ENCODE measurements at places on chromosomes 2 and 18.

- DNase-seq: no peak
Observed at GRCh38 chr2:133158442-133158841, 409.8 kb downstream of the NCKAP5 start.

DNA sequence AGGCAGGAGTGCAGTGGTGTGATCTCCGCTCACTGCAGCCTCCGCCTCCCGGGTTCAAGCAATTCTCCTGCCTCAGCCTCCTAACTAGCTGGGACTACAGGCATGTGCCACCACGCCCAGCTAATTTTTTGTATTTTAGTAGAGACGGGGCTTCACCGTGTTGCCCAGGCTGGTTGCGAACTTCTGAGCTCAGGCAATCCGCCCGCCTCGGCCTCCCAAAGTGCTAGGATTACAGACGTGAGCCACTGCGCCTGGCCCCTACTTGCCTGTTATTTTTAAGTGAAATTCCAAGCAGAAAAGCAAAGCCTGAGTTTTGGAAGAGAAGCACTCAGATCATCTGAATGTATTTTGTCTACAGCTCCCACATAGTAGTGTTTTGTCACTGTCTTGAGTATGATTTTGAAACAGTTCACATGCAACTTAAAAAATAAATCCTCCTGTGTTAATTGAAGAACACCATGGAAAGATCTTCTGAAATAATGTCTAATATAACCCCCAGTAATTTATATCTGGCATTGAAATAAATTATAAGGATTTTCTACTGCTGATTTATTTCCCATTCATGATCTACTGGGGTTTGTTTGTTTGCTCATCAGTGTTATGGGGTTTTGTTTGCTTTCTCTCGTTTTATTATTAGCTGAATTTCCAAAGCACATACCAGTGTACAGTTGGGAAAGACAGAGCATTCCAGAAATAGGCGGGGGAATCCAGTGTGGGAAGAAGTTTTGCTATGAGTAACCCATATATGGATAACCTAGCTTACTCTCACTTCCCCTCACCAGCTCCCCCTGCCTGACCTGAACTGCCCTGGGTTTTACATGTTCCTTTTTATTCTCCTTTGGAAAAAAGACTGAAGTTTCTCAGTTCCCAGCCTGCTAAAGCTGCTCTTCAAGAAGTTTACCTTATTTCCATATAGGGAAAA lies 80.1 kb upstream of the MAP3K20 start:
- peak; percentile 93 for DNase-seq

DNA sequence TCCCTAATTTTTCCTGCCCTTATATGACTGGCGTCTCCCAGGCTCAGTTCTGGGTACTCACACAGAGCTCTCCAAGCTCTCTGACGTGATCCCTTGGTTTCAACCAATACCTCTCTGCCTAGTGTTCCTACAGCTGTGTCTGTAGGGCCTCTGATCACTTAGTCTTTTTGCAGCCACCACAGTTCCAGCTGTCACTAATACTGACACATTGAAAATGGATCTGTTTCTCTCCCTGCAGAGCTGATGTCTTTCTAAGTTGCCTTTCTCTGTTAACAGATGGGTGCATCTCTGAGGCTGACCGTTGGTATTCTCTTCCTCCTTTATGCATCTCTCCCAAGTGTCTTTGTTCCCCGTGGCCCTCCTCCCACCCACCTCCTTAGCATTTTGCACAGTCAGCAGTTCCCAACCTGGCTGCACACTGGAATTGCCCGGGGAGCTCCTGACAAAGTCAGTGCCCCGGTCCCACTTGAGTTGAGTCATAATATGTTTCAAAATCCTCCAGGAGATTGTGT lies 62.5 kb downstream of the CERS6 start:
- peak; percentile 74 for DNase-seq

DNA sequence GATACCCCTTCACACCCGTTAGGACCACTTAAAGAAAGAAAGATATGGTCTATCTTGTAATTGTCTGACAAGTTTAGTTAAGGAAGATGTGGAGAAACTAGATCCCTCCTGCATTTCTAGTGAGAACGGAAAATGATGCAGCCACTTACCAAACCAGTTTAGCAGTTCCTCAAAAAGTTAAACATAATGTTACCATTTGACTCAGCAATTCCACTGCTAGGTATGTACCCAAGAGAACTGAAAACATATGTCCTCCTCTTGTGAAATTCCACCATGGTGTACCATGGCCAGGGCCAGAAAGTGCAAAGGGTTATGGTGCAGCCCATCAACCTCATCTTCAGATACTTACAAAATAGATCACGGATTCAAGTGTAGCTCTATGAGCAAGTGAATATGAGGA lies 79.0 kb upstream of the ID2 start:
- peak; percentile 78 for DNase-seq

All from bronchial epithelial cell (primary cell).